CD4-positive, alpha-beta T cell (primary cell): ENCODE measurements at places on chromosomes 2 and 18.

GRCh38 chr18:56748698-56749268 is 97.6 kb downstream of the WDR7 start:
- DNase-seq, result no peak

GRCh38 chr18:79587779-79588635 is 91.6 kb upstream of the CTDP1 start:
- DNase-seq, result no peak

GRCh38 chr2:205806143-205806905 is 124.0 kb downstream of the NRP2 start:
- no peak for DNase-seq

DNA sequence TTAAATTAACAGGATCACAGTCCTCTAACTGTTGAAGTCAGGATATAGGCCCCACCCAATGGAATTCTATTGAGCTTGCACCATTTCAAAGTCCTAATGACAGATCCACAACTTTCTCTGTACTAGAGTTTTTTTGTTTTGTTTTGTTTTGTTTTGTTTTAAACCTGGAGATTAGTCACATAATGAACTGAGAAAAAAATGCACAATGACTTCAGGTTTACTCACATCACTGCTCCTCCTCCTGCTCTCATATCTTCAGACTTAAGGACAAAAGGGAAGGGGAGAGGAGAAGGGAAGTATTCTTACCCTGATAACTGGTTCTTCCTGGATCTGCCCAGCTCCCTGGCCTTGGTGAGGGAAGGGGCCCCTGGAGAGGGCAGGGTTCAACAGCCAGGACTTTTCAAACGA is 208.2 kb upstream of the EPHA4 start:
- no peak for DNase-seq

DNA sequence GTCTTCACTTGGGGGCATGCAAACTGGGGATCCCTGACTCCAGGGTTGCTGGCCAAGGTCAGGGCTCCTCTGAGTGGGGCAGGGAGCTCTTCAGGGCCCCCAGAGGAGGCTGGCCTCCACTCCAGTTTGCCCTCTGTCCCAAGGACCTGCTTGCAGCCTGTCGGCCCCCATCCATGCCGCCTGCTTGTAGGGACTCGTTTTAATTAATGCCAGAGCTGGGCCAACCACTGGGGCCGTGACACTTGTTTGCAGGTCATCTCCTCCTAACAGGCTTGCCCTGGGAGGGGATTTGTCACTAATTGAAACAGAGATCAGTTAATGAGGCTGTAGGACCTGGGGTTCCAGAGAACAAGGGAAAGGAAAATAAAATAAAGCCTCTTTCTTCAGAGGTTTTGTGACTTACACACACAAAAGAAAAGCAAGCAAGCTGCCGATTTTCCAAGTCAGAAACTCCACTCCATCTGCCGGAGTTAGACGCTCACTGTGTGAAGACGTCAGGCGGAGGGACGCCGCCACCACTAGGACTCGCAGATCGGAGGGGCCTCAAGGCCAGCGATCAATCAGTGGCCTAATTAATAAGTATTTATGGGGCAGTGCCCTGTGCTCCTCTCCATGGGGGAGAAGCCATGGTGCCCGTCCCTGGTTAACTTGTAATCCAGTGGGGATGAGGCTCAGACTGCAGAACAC is 75.9 kb downstream of the SFXN5 start:
- no peak for DNase-seq

- no peak for DNase-seq
Observed at GRCh38 chr18:62285281-62285680, 39.8 kb upstream of the TNFRSF11A start.

- DNase-seq, result no peak
Observed at GRCh38 chr2:127348426-127349000, 39.3 kb downstream of the MAP3K2 start.

DNA sequence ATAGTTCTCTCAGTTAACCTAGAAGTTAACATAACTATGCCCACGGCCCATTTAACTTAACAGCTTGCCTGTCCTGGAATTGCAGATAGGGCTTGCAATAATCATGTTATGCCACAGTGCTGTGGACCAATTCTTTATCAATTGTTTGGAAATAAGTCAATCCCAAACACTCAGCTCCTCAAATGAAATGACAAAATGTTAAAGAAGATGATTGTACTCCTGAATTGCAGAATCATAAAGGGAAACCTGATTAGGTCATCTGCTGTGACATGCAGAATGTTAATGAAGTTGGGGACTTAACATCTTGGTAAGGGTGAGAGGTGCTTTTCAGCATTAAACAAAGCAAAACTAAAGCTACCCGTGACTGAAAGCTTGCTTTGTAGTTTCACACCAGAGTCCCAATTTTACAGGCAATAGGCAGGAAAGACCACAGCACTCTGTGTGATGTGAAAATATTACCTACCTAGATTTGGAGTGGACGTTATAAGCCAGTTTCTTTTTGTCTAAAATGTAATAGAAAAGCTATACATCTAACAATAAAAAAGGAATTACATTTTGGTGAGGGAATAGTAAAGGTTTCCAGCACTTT is 364.0 kb downstream of the GPD2 start:
- no peak for DNase-seq

DNA sequence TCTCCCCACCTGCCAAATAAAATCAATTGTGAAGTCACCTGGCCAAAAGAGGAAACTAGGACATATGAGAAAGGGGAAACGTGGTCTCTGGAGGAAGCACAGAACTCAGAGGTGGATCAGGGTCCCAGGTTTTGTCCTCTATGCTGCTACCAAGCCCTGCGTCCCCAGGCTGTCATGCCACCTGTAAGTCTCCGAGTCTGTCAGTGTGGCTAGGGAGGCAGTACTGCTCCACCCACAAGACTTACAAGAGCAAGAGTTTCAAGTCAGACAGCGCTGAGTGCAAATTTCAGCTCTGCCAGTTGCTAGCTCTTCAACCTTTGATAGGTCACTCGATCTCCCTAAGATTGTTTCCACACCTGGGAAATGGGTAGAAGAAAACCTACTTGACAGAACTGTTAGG is 98.6 kb downstream of the C1QL2 start:
- DNase-seq, result no peak

DNA sequence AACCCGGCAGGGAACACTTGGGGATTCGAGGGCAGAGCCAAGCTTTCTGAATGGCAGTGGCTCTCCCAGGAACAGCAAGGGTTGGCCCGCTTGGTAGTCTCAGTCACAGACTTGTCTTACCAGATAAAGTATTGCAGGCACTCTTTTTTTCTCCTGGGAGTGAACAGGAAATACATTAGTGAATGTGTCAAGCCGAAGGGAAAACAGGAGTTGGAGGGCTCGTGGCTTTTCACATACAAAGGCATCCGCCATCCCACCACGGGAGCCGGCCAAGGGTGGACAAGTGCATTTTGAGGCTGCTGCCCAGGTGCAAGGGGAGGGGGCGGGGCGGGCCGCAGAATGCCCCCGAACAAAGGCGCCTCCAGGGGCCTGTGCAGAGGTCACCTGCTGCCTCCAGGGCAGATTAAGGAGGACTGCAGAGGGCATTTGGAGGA is 163.3 kb upstream of the SIX3 start:
- no peak for DNase-seq

DNA sequence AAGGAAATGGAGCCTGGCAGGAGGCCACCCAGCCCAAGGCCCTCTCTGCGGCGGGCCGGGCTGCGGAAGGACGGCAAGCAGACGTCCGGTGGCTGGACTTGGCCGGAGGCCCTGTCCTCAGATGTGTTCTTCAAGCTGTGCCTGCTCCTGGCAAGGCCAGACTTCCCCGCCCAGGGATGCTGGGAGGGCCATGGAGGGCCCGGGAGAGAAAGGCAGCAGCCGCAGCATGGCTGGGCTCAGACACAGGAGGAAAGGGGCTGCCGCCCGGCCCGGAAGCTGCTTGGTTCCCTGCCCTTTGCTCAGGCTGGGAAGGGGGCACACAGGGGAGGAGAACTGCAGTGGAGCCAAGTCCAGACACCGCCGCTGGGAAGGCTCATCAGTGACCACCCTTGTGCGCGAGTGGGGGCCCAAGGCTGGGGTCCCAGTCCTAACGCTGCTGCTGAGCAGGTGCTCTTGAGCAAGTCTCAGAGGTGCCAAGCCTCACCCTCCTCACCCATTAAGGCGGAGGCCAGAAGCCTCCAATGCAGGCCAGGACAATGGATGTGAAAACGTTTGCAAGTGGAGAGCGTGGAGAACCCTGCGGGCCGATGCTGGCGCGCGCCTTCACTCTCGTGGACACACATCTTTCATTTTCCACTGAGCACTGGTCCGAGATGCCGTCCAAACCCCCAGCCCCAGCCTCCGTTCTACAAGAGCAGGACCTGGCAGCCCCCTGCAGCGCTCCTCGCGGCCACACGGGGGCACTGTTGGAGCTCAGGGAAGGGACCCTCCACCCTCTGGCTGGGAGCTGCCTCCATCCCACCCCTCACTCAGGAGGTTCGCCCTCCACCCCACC is 7.9 kb downstream of the CROCC2 start:
- DNase-seq, result peak; percentile 52

GRCh38 chr2:25342372-25343186 is 854 bp upstream of the DNMT3A start:
- DNase-seq, result peak; percentile 50

- no peak for DNase-seq
Observed at GRCh38 chr2:38601463-38602135, 1.1 kb downstream of the HNRNPLL start.

DNA sequence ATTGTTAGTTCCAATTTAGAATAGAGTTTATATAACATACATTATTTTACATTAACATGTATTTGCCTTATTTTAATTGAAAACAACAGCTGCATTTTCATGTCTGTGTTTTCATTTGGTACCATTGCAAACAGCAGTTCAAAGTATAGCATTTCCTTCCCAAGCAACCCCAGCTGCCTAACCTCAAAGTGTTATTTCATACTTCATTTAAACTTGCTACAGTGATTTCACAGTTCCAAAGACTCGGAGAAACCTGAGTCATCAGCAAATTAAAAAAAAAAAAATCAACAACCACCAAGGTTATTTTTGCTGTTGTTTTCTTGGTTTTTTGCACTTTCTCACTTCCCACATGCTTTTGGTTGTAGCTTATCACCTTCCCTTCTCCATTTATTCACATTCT is 236.5 kb upstream of the SPHKAP start:
- DNase-seq, result no peak

DNA sequence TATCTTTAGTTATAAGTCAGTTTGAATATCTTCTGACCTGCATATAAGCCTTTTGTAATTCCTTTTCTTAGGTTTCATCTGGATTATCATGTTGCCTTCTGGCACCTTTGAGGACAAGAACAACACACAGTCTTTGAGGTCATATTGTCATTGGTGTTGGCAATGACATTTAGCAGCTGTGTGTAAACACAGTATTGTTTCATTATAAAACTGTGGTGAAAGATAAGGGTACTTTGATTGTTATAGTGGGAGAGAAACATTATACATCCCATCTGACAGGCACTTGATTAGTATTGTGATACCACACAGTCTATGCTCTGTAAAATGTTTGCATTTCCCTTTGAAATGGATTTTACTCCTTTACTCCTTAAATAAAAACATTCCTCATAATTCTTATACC is 313.5 kb downstream of the RPRM start:
- DNase-seq, result no peak

DNA sequence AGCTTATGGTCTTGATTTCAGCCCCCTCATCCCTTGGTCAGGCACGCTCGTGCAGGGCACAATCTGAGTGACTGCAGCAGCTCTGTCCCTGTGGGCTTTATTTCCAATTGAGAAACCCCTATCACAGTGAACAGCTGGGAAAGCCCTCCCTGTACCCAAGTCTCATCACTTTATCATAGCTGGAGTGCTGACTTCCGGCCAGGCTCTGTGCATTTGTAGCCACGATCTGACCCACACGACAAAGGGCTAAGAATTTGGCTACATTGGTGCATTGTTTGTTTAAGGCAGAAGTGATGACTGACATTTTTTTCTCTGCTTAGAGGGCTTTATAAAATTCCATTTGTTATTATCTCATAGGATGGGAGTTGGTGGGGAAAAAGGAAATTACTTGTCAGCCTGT is 184.4 kb downstream of the KCNS3 start:
- no peak for DNase-seq

DNA sequence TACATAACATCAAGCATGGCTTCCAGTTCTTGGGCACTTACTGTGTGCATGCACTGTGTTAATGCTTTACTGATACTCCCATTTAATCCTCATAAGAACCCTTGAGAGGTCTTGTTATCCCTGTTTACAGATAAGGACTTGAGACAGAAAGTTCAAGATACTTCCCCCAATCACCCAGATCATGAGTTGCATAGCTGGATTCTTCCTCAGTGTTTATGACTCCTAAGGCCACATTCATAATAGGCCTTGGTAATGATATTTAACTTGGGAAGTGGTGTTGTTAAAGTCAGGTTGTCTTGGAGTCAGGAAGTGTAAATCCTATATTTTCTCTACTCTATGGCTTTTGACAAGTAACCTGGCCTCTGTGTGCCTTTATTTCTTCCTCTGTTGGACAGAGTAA is 22.7 kb downstream of the NOSTRIN start:
- no peak for DNase-seq

DNA sequence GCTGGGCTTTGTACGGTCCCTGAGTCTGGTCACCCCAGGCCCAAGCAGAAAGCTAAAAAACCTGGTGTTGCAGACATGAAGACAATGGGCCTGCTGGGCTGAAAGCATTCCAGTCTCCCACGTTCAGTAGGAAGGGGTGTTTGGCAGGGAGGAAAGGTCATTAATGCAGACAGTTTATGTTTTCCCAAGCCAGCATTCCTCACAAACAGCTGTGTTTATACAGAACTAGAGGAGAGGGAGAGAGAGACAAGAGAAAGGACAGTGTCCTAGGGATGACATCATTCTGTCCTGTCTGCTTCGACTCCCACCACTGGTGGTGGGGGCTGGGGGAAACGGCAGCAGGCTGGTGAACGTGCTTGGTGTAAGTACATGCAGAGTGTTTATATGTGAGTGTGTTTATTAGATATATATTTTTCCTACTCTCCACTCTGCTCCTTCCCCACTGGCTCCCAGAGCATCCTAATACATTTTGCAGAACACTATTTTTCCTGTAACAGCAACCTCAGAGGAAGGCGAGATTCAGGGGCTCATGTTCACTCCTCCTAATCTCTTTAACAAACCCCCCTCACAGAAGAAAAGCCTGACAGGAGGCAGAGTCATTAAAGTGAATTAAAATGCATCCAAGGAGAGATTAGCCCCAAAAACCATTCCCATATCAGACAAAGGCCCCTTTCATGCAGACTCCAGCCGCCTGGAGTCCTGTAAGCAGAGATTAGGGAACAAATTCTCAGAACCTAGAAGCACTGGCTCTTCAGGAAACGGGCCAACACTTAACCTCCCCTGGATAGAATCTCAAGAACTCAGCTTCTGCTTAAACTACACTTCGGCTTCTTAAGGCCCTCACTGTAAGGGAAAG is 380.4 kb downstream of the TNS1 start:
- no peak for DNase-seq

- DNase-seq, result no peak
Observed at GRCh38 chr2:189254268-189254883, 74.8 kb upstream of the COL5A2 start.

DNA sequence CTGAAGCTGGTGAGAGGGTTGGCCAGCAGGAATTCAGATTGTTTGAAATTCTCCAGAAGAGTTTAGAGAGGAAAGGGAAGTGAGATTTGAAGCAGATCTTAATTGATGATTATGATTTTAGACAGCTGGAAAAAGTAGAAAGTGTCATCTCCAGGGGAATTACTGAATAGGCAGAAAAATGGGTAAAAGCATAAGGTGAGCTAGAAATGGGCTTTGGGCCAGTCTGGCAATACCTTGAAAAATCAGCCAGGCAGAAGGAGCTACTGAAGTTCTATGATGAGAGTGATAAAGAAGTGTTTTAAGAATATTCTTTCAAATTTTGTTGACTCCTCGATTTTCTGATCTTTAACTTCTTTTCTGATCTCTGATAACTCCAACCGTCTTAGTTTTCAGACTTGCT is 172.9 kb upstream of the CCDC150 start:
- no peak for DNase-seq

- no peak for DNase-seq
Observed at GRCh38 chr2:216300906-216301305, 71.4 kb downstream of the MARCHF4 start.

- no peak for DNase-seq
Observed at GRCh38 chr2:239313776-239314175, 87.0 kb downstream of the HDAC4 start.
